ENCODE measurements at places on chromosomes 7 and 10.

DNA sequence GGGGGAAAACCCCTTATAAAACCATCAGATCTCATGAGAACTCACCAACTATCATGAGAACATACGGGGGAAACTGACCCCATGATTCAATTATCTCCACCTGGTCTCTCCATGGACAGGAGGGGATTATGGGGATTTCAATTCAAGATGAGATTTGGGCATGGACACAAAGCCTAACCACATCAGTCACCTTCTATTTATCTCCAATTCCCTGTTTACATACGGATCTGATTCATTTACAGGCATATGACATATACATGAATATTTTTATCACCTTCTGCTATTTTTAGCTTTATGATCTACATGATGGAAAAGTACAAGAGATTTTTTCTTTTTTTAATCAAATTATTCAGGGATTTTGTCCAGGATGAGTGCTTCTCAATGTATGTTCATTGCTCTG is 944.5 kb downstream of the REEP3 start:
- no peak for DNase-seq

GRCh38 chr10:68135922-68136792 is 26.9 kb downstream of the MYPN start:
- DNase-seq: no peak

GRCh38 chr7:134784251-134785049 is 5.0 kb downstream of the CALD1 start:
- DNase-seq: no peak

DNA sequence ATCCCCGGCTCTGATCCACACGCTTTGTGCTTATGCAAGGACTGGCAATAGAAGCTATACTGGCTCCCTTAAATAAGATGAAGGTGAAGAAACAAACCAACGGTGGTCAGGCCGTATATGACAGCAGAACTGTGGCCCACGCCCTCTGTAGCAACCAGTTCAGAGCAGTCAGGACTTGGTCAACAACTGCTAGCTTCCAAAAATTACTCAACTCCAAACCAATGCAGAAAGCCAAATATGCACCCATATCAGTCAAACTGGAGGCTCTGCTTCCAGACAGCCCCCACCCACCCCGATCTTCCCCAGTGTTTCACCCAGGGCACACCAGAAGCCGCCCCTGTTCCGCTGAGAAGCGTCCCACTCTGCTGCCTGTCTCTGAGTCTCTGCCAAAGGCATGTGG is 222.3 kb upstream of the MGMT start:
- DNase-seq: no peak

- DNase-seq: no peak
Measured at GRCh38 chr7:85070967-85071628, 115.8 kb downstream of the SEMA3D start.

- peak; percentile 10 for DNase-seq
Measured at GRCh38 chr10:122981066-122981464, 864 bp downstream of the PSTK start.

DNA sequence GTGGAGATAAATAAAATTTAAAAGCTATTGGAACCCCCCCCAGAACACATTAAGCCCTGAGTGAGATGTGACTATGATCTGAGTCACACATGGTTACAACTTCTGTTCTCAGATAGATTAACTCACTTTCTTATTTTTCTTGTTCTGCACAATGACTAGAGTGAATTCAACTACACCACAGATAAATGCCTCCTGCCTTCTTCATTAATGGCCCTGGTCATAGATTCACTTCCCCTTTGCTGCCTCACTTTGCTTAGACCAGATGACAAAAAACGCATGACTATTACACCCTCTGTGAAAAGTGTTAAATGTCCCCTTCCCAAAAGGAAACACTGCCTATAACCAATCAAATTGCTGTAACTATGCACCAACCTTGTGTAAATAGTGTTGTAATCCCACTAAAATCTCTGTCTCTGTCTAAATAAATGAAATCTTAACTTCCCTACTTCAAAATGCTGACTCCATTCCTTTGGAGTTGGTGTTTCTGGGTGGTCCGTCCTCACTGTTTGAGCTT is 49.4 kb downstream of the AKR1D1 start:
- DNase-seq: peak; percentile 4

DNA sequence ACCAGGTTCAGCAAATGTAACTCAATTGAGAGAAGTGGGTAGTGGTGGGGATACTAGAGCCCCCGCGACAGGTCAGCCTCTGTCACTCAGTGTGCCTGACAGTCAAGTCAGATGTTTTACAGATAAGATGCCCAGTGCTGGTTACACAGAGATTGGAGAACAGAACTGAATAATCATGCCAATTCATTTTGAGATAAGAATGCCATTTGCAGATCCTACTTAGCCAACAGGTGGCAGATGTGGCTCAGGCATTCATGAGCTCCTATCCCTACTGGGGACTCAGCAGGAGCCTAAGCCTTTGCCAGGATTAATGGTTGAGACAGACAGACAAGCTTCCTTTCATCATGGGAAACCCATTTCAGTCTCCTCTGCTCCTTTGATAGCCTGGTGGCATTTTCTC is 137.8 kb downstream of the MAPK8 start:
- no peak for DNase-seq

DNA sequence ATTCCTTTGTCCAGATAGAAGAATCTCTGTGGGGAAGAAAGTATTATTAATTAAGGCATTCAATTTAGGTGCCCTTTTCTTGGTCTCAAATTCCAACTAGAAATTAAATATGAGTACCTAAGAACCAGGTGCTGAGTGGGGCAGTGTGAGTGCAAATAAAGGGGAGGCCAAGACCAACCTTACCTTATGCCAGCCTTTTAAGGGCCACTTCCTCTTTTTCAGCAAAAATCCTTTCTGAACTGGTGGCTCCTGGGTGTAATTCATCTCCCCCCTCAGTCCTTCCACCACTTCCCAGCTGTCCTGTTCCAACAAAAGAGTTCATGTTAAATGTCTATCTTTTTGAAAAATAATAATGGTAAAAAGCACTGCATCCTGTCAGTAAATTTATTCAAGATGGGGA is 108.2 kb downstream of the OSBPL3 start:
- no peak for DNase-seq

DNA sequence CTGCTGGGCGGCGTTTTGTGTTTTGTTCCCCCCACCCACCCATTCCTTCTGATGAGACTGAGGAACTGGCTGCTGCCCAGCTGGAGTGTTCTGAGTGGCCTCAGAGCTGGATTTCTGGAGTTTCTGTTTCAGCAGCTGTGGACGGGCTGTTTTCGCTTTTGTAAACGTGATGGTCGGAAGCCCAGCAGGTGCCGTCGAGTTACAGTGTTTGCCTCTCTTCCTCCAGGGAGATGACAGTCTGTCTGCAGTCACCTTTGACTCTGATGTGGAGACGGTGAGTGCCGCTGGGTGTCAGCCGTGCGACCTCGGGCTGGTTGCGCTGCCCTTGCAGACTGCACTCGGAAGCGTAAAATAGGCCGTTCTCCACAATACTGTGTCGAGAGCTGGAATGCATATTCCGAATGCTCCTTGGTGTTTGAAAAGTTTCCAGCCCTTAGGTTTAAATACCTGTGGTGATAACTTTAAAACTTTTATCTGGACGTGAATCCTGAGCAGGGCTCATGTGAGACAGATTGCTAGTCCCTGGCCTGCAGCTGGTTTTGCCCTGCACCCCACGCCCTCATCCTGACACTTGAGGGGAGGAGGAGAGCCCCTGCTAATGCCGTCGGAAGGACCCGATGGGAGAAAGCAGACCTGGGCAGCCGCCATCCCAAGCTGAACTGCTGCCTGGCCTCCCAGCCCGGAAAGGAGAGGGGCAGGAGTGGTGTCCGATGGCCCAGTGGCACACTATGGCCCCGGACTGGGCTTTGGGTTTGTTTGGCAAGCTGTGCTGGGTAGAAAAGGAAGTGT is 8.3 kb downstream of the IQCE start:
- peak; percentile 42 for DNase-seq

DNA sequence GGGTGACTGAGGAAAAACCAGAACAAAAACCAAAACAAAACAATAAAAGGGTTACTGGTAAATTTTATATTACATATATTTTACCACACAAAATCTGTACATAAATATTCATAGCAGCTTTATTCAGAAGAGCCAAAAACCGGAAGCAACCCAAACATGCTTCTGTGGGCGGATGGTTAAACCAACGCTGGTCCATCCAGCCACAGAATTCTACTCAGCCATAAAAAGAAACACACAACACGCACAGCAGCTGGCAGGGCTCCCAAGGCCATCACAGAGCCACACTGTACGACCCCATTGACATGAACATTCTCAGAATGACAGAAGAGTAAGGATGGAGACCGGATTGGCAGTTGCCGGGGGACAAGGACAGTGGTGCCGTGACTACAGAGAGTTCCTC is 83.6 kb downstream of the PROSER2 start:
- DNase-seq: no peak

GRCh38 chr10:82254237-82254636 is 379.2 kb downstream of the NRG3 start:
- no peak for DNase-seq

GRCh38 chr10:36676321-36676720 is 449.1 kb upstream of the ANKRD30A start:
- no peak for DNase-seq

- no peak for DNase-seq
Measured at GRCh38 chr10:88082391-88082790, 219.0 kb downstream of the PTEN start.

GRCh38 chr7:78562191-78562590 is 763.6 kb downstream of the PHTF2 start:
- no peak for DNase-seq

- no peak for DNase-seq
Measured at GRCh38 chr7:131076711-131077181, 250.9 kb upstream of the MKLN1 start.

- DNase-seq: no peak
Measured at GRCh38 chr10:88110822-88111221, 247.4 kb downstream of the PTEN start.

DNA sequence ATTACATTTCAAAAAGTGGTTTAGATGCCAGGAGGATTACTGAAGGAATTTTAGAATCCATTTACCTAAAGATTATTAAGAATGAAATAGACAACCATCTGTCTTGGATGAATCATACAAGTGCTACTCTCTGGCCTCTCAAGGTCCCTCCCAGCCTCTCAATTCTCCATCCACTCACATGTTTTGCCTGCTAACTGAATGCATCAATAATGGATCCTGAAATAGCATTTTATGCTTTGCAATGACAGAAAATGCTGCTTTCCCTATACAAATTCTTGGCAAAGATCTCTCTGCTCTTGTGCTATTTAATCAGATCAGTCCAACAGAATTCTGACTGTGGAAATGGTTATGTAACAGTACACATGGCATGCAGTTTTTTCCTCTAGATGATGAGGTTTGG is 68.1 kb downstream of the HBP1 start:
- DNase-seq: no peak

DNA sequence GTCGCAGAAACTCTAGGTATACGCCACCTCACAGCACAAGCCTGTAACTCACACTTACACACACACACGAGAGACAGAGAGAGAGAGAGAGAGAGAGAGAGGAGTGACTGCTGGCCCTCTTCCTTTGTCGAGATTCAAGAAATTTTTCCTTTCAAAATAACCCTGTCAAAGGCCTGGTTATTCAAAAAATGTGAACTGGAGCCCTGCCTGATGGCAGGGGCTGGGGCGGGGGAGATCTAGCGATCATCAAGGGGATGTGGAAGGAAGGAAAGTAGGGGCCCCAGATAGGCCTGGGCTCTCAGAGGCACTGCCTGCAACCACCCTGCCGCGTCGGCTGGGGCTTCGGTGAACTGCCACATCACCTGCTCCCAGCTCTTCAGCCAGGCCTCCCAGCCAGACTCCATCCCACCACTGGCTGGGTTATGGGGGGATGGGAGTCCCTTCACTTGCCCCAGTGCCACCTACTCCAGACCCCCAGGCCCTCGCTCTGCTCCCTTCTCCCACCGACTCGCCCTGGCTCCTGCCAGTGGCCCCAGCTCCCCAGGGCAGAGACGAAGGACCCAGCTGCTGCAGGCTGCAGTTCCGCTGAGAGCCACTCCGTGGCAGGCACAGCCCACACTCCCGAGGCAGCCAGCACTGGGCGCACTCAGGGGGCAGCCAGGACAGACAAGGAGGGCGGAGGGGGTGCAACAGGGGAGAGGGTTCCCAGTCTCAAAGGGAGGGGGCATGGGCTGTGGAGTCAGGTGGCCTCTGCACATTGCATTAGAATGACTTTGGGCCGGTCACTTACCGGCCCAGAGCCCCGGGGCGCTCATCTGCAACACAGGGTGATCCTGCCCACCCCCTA is 15.3 kb downstream of the KCNH2 start:
- DNase-seq: peak; percentile 66

DNA sequence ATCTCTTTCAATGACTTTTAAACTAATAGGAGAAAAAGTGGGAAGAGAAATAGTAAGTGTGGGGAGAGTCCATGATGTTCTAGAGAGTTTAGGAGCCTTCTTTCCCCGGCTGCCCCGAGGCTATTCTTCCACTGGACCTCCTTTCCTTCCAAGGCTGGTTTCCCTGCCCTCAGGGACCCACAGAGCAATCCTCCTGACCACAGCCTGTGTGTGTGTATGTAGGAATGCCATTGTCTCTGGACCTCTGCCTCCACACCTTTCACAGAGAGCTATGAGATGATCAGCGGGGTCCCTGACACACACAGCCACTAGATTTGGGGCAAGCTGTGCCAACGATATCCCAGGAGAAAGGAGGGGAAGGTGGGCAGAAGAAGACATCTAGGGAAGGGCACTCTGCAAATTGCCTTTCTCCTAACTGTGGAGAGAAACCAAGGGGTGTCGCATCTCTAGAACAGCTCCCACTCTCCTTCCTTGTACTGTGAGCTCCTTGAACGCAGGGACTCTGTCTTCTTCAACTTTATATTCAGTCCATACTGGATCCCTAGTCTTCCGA is 13.3 kb upstream of the CHCHD3 start:
- no peak for DNase-seq

DNA sequence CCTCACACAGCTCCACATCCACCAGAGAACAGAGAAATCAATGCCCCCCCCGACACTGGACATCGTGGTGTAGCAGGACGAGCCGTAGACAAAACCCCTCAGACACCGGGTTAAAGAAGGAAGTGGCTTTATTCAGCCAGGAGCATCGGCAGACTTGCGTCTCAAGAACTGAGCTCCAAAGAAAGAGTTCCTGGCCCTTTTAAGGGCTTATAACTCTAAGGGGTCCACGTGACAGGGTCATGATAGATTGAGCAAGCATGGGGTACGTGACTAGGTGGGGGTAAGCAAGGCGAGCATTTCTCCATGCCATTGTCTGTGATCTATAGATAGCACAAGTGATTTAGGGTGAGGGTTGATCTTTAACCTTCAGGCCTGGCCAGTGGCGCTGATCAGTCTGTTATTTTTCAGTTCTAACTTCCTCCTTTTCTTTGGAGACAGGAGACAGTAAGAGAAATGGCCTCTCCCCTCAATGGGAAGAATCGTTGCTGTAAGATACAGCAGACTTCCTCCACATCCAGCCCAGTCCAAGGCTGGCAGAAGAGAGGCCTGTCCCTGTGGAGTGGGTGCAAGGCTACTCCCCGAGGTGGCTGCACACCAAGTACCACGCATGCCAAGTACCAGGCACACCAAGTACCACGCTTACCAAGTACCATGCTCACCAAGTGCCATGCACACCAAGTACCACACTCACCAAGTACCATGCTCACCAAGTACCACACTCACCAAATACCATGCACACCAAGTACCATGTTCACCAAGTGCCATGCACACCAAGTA is 19.5 kb upstream of the PPP2R2D start:
- DNase-seq: no peak

Measured in CD4-positive, alpha-beta T cell treated with Interleukin-17A for 1 hour (primary cell).